ENCODE measurements at places on chromosomes 7 and 10.

DNA sequence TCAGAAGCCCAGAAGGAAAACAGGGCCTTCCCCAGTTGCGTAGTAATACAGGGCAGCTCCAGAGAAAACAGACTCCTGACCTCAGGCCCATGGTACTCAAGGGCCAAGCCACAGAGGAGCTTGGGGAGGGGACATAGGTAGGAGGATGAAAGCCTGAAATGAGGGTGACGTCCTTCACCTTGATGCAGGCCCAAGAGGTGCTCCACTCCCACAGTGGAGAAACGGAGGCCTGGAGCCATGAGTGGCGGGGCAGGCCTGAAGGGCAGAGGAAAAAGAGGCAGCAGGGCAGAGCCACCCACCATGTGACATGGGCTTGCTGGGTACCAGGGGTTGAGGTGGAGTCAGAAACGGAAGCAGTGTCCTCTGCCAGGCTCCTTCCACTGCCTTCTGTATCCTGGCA is 83.0 kb downstream of the C10orf105 start:
- no peak for DNase-seq

- DNase-seq, result no peak
Observed at GRCh38 chr7:3112479-3113134, 68.9 kb upstream of the CARD11 start.

DNA sequence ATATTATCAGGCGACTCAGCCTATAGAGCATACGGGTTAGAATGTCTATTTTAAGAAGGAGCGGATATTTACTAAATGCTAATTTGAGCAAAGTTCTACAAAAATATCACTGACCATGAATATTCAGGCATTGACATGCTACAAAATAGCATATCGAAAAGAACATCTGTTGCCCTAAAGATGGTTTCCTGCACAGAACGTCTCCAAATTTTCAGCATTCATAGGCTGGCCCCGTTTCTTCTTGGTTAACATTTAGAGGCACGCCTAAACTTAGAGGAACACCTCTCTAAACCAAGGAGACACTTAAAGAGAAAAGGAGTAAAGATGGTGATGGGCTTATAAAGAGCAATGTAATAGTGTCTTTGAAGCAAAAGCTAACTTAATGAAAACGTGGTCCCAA is 1.3 kb upstream of the MINPP1 start:
- DNase-seq, result no peak

DNA sequence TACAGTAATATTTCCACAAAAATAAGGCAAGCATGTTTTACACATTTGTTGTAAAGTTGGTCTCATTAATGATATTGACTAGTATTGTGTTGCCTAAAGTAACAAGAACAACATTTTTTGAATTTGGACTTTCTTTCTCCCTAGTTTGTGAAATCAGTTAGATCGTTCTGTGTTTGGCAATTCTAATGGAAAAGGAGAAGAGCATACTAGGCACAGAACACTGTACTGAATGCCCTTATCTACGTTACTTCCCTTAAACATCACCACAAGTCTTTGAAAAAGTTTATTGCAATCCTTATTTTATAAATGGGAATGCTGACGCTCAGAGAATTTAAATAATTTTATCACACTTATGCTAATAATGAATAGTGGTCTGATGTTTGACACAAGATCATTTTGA is 372.2 kb downstream of the EXOC4 start:
- DNase-seq, result no peak

DNA sequence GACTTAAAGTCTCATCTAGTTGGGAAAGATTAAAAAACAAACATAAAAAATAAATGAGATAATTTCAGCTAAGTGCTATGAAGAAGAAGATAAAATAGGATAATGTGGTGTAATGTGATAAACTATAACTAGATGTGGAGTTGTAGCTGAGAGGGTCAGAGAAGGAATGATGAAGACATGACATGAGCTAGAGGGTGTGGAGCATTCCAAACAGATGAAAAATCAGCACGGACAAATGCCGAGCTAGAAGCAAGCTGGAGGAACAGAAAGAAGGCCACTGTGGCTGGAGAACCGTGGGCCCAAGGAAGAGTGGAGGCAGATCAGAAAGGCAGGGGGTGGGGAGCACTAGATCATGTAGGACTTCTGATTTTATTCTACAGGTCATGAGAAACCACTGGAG is 70.6 kb downstream of the CDK6 start:
- peak; percentile 66 for DNase-seq

GRCh38 chr7:2763597-2763996 is 75.6 kb downstream of the AMZ1 start:
- DNase-seq, result no peak

DNA sequence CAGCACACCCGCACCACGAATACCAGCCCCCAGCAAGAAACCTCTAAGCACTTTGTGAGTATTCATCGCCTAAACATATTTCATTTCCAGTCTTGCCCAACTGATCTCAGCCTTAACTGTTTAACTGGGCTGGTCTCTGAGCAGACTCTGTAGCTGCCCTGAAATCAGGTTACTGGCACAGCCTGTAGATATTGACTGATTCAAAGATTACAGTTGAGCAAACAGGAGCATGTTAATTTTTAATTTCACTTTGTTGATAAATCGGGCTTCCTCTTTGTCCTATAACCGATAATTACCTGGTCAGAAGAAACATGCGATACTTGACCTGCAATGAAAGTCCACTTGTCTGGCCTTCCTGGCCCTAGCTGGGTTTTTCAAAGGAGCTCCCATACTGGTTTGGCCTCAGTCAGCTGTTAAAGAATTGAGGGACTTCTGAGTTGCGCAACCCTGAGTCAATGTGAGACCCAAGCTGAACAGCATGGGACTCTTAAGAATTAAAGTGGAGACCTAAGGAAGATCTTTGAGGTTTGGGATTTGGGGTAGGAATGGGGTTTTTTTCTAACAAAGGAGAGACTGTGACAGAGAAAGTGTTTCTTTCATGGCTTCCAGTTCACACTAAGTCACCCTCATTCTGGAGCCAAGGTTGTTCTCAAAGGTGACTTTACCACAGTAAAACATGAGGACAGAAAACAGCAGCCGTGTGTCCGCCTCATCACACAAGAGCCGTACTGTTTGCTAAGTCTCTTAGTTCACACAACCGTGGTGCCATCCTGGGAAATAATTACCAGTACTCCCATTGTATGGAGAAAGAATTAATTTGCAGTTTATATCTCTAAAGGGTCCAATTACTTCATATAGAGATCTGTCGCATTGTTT is 75.9 kb downstream of the PPP1R3C start:
- DNase-seq, result no peak

DNA sequence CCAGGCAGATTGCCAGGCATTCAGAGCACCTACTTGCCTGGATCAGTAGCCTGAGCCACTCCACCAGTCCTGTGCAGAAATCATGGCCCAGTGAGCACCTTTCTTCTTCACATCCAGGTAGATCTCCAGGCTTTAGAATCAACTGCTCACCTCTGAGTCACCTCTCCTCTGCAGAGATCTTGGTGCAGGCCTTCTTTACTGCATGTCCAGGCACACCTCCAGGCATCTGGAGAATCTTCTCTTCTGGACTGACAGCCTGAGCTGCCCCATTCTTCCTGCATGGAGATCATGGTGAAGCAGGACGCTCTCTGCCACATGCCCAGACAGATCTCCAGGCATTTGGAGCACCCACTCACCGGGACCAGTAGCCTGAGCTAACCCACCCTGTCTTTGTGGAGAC is 894.5 kb upstream of the MBL2 start:
- DNase-seq, result no peak

DNA sequence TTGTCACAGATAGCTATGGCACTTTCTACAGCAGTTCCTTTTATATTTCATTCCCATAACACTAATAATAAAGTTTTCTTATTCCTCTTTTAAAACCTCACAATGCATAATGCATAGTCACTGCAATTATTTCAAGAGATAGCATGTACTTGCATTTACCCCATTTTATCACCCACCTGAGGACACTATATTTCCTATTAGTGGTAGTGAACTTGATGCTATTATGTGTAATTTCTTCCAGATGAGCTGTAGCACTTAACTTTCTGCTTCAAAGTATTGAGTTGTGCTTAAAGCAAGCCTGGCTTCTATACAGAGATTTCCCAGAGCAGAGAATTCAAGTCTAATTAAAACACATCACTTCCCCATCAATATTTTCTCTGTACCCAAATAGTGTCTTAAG is 461.1 kb downstream of the HTR7 start:
- DNase-seq, result no peak

DNA sequence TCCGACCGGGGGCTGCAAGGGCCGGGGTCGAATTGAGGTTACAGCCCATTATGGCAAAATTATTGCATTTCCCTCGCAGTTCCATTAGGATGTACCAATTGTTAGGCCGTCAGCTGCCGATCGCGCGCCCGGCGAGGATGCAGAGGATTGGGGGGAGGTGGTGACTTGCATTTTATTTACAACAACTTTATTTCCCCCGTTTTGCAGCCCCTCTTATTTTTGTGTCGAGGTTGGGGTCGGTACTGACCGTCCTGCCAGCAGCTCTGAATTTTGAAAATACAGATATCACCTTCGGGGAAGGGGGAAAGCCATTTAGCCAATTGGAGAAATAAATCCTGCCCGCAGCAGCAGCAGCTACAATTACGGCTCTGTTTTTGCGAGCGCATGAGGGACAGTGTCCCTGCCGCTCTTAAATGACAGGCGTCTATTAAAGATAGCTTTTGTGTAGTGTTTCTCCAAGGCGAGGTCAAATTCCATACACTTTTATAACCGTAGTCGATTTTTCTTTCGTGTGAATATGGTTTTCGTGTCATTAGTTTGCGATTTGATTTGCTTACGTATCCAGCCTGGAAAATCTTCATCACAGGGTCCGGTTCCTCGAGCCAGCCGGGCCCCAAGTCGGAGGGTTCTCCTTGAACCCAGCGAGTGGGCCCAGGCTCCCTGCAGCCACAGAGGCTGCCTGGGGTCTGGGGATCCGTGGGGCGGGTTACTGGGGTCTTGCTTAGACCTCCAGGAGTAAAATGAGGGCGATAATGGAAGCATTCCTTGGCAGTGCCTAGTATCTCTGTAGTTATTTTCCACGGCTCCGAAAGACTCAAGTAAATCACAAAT is 684 bp upstream of the HOXA5 start:
- no peak for DNase-seq

DNA sequence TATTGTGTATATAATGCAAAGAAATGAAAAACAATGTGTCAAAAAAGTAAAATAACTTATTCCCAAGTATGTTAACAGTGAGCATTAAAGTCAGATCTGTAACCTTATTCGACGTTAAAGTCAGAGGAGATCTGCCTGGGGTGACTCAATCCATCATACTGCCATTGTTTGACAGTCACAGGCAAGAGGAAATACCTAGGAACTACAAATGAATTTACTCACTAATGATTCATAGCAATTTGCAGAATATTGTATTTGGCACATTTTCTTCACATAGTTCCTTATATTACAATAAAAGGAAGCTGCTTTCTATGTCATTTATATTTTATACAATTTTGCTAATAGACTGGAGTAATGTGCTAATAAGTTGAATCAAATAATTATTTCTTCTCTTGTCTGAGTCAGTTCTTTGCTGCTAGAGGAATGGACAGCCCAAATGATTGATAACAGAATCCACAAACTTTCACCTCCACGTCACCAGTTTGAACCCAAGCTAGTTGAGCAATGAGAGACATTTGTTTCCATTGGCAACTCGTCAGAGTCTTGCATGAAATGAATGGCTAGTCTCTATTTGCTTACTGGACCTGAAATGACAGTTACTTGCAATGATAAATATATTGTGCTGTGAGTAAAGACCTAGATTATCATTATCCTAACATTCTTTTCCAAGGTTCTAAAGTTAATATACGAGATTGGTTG is 48.5 kb upstream of the TMEM106B start:
- DNase-seq, result no peak

- no peak for DNase-seq
Observed at GRCh38 chr10:43044961-43045621, 31.8 kb upstream of the RET start.

DNA sequence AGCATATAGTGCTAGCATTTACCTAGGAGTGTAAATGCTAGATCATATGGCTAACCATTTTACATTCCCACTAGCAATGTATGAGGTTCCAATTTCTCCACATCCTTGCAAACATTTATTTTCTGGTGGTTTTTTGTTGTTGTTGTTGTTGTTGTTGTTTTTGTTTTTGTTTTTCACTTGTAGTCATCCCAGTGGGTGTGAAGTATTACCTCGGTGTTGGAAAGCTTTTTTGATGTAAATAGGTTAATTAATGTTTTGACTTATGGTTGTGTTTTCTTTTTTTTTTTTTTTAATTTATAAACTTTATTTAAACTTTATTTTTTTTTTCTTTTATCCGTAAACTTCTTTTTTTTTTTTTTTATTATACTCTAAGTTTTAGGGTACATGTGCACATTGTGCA is 15.3 kb upstream of the TSGA13 start:
- no peak for DNase-seq

DNA sequence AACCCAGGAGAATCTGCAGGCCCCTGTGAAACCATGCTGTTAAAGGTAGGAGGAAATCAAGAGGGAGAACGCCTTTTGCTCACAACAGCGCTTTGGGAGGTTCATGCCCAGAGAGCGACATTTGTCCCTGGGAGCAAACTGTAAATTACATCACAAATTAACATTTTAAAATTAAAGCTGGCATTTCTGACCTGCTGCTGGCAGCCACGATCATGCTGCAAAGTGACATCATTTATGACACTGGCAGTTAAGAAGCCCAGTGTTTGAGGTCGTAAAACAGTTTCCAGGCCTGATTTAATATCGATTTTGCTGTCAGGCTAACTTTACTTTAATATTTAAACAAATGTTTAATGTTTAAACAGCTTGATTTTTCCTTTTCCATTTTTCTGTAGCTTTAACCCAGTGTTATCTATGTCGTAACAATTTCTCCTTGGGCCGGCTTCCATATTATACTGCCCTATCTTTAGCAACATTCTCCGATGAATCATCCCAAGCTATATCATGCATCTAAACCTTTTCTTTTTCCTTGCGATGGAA is 86.5 kb upstream of the NPVF start:
- no peak for DNase-seq

DNA sequence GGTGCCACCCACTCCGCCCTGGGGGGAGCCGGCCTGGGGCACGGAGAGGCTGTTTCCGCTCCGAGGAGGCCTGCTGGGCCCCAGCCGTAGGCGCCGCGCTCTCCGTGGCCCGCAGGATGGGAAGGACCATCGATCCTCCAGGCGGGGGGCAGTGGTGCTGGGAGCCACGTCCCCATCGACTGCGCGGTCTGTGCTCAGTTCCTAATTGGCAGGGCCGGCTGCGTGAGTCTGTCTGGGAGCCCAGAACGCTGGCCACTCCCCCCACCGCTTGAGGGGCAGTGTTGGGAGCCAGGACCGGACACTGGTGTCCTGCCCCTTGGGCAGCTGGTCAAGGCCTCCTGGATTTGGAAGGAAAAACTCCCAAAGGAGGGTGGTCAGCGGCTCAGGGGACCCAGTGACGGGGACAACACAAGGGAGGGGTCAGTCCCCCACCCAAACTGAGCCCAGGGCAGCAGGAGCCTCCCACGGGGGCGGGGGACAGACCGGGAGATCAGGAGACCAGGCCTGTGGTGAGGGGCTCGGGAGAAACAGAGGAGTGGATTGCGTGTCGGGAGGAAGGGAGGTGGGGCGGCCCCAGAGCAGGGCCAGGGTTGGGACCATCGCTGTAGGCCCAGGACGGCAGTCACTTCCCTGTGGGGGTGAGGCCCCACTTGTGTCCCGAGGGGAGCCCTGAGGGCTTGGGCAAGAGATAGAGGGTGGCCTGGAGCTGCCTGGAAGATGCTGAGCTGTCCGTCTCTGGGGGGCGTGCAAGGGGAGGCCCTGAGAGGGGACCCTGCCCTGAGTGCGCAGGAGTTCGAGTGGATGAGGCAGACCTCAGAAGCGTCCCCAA is 89.0 kb downstream of the UNCX start:
- DNase-seq, result no peak

Data from HCT116 (cell line).